Stimulated activated CD4-positive, alpha-beta T cell treated with anti-CD3 and anti-CD28 coated beads, TNF-alpha, amount 100 ng/mL, for 1 hour (primary cell): ENCODE measurements at places on chromosomes 3 and 15.

DNA sequence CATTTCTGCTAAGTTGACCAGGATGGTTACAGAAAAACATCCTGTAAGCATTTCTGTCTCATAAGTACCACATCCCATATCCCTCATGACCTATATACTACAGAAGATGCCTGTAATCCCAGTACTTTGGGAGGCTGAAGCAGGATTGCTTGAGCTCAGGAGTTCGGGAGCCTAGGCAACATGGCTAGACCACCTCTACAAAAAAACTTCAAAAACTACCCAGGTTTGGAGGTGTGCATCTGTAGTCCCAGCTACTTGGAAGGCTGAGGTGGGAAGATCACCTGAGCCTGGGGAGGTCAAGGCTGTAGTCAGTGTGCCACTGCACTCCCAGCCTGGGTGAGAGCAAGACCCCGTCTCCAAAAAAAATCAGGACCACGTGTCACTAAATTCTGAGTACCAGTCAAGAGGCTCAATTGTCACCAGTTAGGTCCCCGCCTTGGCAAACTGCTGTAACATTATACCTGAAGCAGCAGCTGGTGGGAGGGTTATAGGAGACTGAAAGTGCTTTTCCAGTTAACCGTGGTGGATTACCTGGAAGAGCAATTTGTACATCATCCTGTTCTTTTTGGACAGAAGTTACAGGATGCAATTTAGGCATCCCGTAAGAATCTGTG, 6.2 kb downstream of the RPL32 start:
- DNase-seq: no peak

DNA sequence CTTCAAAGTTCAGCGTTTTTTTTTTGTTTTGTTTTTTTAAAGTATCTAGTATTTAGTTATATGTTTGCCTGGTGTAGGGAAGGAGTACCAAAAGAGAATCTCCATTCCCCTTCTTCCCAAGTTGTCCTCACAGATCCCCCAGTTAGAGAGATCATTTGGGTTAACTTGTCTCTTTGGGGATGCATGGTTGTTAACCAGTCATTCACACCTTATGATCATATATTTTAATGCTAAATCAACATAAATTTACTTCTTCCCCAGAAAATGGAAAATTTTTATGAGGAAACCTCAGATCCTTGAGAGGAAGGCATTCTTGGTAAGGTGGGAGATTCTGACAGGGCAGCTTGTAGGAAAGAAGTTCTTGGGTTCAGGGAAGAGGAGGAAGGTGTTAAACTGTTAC, 1.5 kb upstream of the MGA start:
- DNase-seq: no peak

- DNase-seq: no peak
These were observed 26.9 kb upstream of the MYO1E start for GRCh38 chr15:59399465-59400102.

GRCh38 chr3:194773771-194774455, 88.2 kb downstream of the FAM43A start:
- no peak for DNase-seq

- DNase-seq: no peak
These were observed 30.8 kb downstream of the LAMP3 start for GRCh38 chr3:183131735-183132134.

DNA sequence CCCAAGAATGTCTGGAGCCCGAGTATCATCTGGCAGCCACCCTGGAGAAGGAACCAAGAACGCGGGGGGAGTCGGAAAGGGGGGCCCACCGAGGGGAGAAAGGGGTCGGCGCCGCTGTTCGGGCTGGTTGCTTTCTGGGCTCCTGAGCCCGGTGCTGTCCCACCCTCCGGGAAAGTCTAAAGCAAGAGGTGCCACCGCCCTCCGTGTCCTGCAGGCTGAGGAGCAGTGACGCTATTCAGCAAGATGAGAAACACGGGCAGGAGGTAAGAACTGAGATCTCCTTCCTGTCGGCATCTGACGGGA, 234.8 kb downstream of the XXYLT1 start:
- DNase-seq: no peak

GRCh38 chr3:46811615-46812236, 51.5 kb downstream of the MYL3 start:
- no peak for DNase-seq

DNA sequence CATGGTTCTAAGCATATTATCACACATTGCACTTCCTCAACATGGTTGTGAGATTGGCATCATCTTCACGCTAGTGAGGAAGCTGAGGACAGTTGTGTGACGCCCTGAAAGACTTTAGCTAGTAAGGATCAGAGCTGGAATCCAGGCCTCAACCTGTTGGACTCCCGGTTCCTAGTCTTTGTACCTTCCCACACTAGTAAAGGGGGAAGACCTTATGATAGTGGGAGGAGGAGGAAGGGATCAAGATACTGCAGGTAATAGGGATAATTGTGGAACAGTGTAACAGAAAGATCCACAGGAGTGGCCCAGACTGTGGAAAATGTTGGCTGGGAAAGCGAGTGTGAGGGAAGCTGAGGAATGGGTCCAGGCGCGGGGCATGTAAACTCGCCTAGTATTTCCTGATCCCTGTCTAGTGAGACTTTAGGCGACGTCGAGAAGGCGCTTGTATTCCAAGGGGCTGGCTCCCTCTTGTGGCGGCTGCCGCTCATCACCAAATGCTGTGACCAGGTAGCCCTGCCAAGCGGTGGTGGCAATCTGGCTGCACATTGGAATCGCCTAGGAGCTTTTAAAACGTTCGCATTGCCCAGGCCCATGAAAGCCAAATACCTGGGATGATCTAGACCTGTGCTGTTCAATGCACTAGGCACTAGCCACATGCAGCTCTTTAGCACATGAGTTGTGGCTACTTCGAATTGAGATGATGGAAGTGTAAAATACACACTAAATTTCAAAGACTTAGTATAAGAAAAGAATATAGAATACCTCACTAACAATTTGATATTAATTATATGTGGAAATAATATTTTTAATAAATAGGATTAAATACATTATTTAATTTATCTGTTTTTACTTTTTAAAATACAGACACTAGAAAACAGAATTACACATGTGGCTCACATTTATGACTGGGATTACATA, 38.8 kb upstream of the CLDN18 start:
- no peak for DNase-seq

DNA sequence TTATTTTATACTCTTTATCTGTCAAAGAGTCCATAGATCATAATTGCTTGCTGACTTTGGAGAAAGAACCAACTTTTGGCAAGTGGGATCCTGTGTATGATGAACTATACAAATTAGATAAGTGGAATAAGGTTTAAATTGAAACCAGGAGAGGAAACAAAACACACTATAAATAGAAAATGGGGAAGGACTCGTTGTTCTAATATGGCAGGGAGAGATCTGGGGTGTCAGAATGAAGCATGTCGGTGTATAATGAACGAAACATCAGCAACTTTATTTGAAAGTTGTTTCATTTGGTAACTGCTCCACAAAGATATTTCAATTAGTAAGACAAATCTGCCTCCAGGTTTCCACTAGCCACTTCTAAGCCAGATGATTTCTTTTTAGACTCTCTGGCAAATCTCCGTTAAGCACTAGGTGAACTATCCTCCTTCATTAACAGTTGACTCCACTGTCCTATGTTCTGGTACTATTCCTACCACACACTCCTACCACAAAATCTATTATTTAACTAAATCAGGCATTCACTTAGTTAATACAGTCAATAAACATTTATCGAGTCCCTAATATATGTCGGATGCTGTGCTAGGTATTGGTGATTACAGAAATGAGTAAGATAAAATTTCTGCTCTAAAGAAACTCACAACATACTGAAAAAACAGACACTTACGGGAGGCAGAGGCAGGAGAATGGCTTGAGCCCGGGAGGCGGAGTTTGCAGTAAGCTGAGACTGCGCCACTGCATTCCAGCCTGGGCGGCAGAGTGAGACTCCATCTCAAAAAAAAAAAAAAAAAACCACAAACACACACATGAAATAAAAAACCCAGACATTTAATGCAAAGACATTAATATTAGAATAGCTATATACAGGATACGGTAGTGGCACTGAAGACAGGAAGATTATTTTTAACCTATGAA, 20.1 kb downstream of the SLC15A2 start:
- DNase-seq: no peak

- no peak for DNase-seq
These were observed 234.3 kb downstream of the SQOR start for GRCh38 chr15:45869034-45869668.

GRCh38 chr3:420584-420983, 224.0 kb downstream of the CHL1 start:
- no peak for DNase-seq

GRCh38 chr3:49813497-49814174, at the start of gene UBA7:
Gene UBA7 (minus strand): TSS chr3:49813953. CDS start chr3:49813787, 166 bp downstream.
- DNase-seq: no peak

DNA sequence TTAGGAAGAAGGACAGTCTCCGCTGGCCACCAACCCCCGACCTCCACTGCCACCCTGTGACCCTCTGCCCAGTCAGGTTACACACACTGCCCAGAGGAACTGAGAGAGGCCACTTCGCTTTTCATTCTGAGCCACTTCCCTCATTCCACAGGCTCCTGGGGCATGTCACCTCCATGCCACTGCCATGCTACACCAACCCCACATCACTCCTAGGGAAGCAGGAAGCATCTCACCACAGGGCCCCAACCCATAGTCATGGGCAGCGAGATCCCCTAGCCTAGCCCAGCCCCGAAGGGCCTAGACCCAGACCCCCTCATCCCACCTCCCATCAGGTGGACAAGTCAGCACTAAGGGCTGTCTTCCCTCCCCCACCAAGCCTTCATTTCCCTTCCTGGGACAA, 1.4 kb downstream of the PLCB2 start:
- DNase-seq: no peak

- DNase-seq: no peak
These were observed 49.2 kb downstream of the LRRK1 start for GRCh38 chr15:100968050-100968966.

GRCh38 chr3:41053220-41053619, 146.1 kb upstream of the CTNNB1 start:
- DNase-seq: no peak

DNA sequence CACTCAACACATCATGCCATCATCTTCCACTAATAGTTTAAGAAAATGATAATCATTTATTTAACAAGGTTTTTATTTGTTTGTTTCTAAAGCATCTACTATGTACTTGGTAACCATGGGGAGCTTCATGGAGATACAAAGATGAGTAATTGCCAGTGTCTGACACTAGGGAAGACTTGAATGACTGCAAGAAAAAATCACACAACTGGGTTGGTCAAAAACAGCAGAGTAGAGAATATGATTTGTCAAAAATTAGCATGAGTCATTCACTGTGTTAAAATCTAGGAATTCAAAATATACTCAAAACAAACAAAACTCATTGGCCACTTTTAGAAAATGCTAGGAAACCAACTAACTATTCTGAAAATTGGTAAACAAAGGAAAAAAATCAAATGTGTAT, 6.3 kb downstream of the BNC1 start:
- no peak for DNase-seq

DNA sequence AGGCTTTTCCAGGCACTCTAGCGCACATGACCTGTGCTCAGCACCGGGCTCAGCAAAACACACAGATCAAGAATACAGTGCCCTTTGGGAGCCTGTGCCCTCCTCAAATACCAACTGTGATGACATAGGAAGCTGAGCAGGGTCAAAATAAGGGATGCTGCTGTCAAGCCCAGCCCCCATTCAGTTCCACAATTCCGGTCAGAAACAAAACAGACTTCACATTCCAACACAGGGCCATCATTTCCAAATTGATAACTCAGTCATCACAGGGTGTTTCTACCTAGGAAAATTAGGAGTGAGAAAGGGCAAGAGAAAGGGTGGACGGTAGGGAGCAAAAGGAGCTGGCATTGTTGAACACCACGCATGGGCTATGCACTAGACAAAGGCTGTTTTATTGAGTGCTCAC, 158.4 kb upstream of the CCDC54 start:
- DNase-seq: no peak

DNA sequence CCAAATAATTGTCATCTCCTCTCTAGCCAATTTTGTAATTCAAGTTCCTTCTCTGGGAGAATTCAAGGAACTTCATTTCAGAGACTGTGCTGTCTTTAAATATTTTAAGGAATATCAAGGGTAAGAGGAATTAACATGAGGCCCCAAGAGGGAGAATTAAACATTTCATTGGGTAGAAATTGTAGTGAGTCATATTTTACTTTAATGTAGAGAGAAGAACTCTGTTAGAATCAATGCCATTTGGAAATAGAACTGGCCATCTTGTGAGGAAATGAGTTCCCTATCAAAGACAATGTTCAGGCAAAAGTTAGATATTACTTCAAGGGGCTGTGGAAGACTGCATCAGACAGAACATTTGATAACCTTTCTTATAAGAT, 43.5 kb upstream of the TP63 start:
- no peak for DNase-seq

GRCh38 chr3:17195192-17195611, 310.4 kb downstream of the PLCL2 start:
- no peak for DNase-seq

DNA sequence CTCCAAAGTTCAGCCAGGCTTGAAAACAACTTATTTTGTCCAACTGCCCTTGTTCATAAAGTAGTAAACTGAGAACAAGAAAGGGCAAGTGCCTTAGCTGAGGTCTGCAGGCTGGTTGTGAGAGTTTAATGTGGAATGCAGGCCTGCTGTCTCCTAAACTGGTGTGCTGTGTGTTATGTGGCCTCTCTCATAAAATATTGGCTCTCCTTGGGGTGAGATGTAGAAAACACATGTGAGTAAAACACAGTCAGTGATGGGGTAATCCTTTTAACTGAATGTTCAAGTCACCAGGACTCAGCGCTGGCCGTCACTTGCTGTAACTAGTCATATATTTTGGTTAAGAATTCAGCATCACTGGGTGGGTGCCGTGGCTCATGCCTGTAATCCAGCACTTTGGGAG, 7.1 kb upstream of the ST6GAL1 start:
- DNase-seq: no peak

GRCh38 chr3:26807272-26807671, 184.7 kb downstream of the LRRC3B start:
- DNase-seq: no peak

DNA sequence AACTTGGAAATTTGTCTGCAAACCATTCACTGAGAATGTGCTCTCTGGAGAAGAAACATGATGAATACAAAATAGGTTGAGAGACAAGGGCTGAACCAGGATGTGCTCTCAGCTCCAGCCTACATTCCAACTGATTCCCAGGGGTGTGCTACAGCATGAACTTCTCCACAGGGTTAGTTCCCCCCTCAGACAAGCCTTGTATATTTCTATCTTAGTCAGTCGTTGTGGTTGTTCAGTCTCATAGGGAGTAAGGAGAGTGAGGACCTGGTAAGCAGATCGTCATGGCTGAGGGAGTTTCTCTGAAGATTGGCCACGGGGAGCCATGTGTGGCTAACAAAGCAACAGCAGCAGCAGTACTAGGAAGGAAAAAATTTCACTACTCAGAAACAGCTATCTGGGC, 919.7 kb upstream of the CADM2 start:
- DNase-seq: no peak

- no peak for DNase-seq
These were observed 2.9 kb downstream of the SETMAR start for GRCh38 chr3:4306091-4306490.

DNA sequence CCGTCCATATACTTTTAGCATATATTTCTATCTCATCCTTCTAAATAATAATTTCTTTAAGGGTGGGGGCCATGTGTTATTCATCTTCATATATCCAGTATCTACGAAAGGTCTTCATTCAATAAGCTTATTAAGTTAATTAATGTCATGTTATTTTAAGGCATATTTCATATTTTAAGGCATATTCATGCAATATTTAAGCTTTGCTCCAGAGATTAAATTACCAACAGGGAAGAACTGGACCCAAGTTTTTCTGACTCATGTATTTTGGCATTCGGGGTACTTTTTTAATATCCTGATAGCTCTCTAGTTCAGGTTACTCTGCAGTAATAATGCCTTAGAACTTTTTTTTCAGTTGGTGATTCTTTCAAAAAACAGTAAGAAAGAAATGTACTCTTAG, 27.4 kb downstream of the PHC3 start:
- DNase-seq: no peak

GRCh38 chr3:191959876-191960413, 499.0 kb downstream of the PYDC2 start:
- no peak for DNase-seq
